ENCODE measurements at places on chromosomes 11 and 22. TPM values are rescaled to one million over a fixed set of nuclear protein-coding genes. Genes with fewer than 3 reads are reported as not detected.

Gene HIPK3
- 26.6 TPM for total RNA-seq

DNA sequence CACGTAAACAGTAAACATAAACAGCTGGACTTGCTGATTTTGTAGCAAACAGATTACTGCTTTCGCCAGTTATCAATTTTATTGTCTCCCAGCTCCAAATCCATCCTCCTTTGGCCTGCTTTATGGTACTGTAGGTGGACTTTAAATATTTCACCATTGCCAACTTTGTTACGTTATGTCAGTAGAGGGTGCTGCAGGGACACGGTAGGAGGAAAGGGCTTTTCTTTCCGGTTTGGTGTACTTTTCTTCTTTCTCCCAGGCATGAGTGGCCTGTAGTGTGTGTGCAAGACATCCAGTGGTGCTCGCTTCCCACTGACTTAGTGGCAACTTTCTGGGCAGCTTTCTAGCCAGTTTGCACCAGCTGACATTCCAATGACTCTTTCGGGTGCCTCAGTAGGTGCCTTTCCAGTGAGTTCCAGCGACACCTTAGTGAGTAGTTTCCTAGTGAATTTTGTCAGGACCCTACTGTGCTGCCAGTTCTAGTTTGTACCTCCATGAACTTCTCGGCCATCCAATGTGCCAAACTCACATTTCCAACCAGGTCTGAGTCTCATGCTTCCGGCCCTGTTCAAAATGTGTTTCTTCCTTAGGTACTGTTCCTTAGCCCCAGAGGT lies 267.6 kb upstream of the TENM4 start:
- peak; percentile 1 for DNase-seq

DNA sequence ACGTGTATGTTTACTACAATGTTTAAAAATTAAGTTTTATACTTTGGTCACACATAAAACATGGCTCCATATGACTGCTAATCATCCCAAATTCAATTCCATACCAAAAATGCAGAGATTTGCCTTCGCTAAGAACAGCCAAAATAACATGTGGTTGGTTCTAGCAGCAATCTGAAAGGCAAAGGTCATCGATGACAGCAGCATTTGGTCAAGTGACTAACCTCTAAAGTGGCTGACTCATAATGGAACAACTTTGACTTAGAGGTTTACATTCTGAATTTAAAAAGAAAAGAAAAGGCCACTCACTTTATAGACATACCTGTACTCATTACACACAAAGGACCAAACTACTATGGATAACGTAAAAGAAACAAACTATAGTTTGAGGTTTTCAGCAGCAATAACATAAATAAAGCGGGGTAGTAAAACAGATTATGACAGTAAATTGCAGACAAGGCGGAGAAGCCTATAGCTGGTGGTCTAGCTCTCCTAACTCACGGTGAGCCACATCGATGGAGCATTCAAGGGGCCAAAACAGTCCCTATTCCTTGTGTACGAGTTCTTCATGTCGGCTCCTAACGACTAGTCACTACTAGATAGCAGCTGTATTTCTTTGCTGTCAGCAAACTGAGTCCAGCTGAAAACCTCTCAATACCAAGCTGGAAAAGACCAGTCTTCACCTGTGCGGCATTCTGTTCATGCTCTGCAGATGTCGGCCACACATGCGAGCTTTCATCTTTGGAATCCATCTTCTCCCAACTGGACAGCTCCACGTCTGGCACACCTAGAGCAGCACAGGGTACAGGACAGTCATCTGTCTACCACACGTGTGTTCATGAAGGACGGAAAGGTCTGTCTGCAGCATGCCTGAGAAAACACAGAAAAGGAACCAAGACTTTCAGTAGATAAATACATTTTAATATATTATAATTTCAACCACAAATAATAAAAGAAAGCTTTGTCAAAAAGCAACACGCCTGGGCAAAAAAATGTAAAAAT lies 42.1 kb downstream of the PRDM10 start:
- DNase-seq = peak; percentile 34

DNA sequence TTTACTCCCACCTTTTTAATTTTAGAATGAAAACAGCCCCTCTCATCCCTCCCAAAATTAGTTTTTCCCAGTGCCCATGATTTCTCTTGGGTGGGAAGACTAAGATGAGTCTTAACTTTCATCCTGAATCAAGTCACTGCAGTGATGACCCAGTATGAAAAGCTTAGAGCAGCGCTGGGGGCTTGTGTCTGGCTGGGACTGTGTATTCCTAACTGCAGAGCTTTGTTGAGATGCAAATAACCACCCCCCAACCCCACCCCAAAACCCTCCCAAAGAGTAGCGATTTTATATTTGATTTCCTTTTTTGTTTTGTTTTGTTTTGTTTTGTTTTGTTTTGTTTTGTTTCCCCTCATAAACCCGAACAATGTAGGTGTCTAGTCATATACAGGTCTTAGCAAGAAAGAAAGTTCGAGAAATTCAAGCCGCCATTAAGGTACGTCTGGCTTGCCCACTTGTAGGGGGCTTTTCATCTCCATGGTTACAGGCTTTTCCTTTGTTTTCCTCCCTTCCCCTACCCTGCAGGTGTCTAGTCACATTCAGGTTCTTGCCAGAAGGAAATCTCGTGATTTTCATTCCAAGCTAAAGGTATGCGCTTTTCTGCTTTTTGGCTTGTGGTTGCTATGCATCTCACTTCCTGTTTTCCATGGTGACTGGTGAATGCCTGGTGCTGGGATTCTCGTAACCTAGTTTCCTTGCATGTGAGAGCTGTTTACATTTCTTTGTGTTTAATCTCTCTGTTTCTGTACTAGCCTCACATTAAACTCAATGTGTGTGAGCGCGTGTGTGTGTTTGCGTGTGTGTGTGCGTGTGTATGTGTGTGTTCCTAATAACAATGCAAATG lies 144.6 kb upstream of the RASSF10 start:
- DNase-seq = no peak

- DNase-seq = no peak
Measured at GRCh38 chr22:32751065-32751767, 50.3 kb upstream of the TIMP3 start.

- no peak for DNase-seq
Measured at GRCh38 chr22:42353883-42354727, 78.1 kb downstream of the NFAM1 start.

Gene HPX
- total RNA-seq = 2.1 TPM
